Kidney epithelial cell (primary cell): ENCODE measurements at places on chromosomes 12 and 14.

GRCh38 chr12:111352296-111352993 lies 16.4 kb downstream of the PHETA1 start:
- no peak for DNase-seq

DNA sequence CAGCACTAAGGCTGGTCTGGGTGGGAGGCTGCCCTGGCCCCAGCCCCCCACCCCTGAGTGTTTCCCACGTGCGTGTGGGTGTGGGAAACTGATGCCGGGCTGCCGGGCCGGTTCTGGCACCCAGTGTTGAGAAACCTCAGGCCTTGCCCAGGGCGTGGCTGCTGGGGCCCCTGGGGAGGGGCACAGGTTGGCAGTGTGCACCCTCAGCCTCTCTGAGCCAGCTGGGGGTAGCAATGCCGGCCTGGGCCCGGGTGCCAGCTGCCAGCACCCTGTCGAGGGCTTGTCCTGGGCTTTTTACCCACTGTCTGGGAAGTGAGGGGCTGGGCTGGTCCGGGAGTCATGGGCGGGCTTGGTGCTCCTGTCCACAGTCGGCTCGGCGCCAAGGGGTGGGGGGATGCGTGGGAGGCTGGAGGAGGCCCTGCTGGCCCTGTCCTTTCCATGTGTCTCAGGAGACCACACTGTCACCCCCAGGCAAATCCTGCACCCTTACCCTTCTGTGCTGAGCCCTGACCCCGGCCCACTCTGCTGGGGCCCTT lies 15.7 kb downstream of the ASPG start:
- no peak for DNase-seq

GRCh38 chr12:58567189-58567588 lies 353.1 kb downstream of the LRIG3 start:
- DNase-seq, result no peak

DNA sequence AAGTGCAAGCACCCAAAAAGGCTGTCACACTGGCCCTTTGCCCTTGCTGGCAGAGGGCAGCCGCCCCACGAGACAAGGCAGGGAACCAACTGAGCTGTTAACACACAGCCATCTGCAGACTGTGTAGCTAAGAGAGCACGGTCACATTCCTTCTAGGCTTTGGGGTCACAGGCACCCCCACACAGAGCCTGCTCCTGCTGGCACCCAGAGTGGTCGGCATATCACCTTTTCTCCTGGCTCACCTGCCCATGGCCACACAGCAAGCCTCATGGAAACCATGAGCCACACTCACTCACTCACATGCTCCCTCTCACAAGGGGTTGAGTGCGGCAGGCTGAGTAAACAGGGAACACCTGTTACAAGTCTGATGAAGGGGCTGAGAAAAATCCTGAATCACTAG lies 214.5 kb downstream of the PCNX1 start:
- DNase-seq, result no peak

DNA sequence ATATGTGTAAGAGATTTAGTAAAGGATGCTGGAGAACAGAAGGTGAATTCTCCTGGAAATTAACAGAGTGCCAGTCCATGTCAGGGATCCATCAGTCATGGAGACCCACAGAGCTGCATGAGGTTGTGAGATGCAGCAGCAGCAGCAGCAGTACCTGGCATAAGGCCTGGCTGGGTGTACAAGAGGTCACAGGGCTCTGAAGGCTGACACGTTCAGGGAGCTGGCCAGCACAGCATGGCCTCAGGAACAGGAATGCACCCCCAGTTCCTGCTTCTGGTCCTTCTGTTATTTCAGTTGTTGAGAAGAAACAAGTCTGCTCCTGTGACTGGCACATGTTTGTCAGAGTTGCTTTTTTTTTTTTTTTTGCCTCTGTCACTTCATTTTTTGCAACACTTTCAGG lies 210.8 kb downstream of the CNTN1 start:
- DNase-seq, result no peak
